ENCODE measurements at places on chromosomes 12 and 14.

DNA sequence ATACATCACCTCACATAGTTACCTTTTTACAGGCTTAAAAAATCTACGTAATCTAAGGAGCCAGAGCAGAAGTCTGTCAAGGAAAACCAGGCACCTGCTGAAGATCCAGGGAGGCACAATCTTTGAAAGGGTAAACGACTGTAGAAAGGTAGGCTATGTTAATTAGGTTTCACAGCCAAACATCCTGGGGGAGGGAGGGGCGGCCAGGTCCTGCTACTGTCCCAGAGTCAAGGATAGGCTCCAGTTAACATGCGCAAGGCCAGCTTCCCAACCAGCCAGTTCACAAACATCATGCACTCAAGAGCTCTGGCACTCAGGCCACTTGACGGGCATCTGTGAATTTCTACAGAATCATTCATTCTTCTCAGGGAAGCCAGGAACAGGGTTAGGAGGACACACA, 22.9 kb downstream of the NIN start:
- no peak for DNase-seq

DNA sequence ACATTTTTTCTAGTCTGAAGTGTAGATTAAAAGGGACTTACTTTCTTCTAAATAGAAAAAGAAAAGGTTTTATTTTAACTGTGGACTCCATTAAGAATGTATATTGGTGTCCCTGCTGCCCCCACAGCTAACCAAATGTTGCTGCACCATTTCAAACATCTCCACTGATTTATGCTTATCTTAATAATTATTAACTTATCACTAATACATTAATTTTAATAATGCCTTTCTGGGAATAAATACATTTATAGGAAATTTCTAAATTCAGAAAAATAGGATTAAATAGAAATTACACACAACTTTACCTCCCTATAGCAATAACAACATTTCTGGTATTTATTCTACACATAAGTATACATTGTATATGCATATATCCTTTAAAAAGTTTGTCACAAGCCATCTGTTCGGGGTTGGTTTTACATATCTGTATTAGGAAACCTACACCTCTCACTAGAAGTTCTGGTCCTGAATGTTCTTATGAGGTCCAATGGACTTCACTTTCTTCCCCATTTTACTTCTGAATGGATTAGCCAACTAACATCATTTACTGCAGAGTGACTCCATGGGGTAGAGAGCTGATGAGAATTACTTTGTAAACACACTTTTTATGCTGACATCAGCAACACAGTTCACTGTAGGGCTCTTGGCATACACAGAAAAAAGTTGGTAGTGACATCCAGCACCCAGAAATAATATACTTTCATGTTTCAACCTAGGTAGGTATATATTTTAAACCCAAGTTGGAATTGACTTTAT, 9.4 kb upstream of the SELPLG start:
- no peak for DNase-seq

- DNase-seq: no peak
Observed at GRCh38 chr14:89011355-89012281, 187.2 kb downstream of the TTC8 start.

DNA sequence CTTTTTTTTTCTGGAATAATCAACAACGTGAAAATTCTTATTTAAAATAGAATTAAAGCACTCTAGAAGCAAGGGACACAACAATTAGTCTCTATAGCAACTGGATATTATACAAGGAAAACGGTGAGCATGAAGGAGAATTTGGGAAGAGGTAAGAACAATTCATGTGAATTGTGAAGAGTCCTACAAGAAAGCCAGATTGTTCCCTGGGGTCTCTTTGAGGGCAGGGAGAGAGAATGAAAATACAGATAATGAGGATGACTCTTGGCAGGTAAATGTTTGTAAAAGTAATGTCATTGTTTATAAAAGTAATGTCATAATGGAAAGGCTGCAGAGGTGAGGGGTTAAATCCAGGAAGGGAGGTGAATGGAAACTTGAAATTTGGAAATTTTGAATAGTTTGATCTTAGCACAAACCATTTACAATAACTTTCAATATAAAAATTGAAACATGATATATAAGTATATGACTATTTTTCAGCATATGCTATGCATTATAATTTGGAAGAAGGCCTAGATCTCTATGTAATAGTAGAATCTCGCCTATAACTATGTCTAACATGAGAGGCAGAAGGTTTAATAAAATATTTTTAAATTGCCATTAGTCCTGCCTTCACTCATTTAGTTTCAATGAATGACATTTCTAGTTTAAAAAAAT, 378.8 kb upstream of the DCN start:
- DNase-seq: no peak

DNA sequence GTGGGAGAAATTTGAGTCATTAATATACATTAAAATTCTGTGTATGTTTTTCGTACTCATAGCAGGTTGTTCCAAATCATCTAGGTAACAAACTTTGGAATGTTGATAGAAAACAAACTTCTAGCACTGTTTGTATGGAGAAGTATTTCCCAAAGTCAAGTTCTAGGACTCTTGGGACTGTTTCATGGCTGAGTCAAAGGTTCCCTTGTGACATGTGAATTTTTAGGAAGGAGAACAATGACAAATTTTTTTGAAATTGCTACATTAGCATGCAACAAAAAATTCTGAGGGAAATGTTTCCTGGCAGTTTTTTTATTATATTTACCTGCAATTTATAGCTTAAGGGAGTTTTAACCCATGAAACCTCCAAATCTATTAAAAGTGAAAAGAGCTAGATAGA, 73.8 kb downstream of the RASSF8 start:
- DNase-seq: no peak

GRCh38 chr12:130787445-130788410, 51.3 kb downstream of the STX2 start:
- no peak for DNase-seq

- DNase-seq: no peak
Observed at GRCh38 chr12:31323391-31324115, 2.4 kb downstream of the SINHCAF start.

DNA sequence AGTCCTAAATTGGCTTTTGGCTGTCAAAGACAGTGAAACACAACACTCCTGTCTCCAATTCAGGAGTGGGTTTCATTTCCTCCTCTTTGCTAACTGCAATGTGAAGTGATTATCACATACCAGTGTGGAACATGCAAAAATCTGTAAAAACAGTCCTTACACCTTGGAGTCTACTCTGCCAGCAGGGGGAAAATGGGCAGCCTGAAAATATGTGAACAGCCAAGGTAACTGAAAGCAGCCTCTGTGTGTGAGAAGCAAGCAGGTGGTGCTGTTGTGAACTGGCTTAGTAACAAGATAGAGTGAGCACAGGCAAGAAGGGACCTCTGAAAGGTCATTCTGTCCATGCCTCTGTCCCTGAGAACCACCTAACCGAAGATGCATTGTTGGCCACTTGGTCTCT, 6.0 kb downstream of the PRMT8 start:
- DNase-seq: no peak

- no peak for DNase-seq
Observed at GRCh38 chr12:42828836-42829235, 239.3 kb upstream of the PRICKLE1 start.

DNA sequence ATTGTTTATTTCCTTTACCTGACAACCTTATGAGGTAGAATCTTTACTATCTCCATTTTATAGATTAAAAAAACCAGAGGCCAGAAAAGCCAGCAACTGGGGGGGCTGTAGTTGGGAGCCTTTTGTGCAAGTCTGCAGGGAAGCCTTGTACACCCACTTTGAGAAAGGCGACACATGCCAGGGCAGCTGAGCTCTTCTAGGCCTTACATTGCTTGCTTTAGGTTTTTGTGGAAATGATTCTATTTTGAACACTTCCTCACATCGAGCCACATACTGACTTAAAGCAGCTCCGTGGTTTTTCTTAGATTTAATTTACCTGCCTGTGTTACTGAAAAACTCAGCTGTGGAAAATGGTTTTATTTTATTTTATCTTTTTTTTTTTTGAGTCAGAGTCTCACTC, 34.6 kb downstream of the EP400 start:
- no peak for DNase-seq

DNA sequence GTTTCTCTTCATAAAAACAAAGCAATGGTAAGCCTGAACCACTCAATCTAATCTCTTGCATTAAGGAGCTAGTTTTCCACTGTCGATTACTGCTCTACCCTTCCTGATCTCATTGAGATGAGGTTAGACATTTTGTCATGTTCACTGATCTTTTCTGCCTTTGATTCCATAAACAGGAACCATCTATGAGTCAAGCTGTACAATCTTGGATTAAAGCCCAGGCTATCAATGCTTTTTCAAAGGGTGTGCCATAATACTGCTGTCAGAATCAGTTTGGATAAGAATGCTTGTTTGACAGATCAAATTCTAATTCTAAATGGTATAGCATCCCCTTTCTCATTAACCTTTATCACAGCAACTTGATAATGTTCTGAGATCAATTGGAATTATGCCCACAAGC, 16.1 kb downstream of the GRIP1 start:
- DNase-seq: peak; percentile 26

GRCh38 chr12:102757154-102757881, 159.7 kb downstream of the PAH start:
- DNase-seq: no peak

- DNase-seq: no peak
Observed at GRCh38 chr12:122840580-122841513, 5.6 kb downstream of the HIP1R start.

GRCh38 chr12:124509300-124509675, 58.1 kb downstream of the NCOR2 start:
- no peak for DNase-seq

- DNase-seq: no peak
Observed at GRCh38 chr12:130608132-130608531, 108.0 kb downstream of the RIMBP2 start.

- no peak for DNase-seq
Observed at GRCh38 chr12:123388177-123388950, 4.4 kb downstream of the KMT5A start.

- no peak for DNase-seq
Observed at GRCh38 chr12:18361433-18361832, 100.1 kb downstream of the PIK3C2G start.

DNA sequence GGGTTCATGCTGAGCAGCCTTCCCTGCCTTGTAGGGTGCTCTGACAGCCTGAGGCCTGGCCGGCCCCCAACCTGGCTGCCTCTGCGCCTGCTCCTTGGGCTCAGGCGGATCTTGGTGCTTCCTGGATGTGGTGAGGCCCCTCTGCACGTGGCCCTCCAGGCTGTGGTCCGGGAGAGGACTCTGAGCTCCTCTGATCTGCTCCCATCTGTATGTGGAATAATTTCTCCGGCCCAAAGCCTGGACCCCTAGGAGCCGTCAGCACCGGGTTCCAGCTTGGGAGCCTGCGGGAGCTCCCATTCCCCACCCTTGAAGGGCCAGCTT, 21.3 kb upstream of the EIF2B2 start:
- no peak for DNase-seq

- DNase-seq: no peak
Observed at GRCh38 chr14:65566820-65567522, 154.4 kb downstream of the FUT8 start.

- DNase-seq: no peak
Observed at GRCh38 chr14:37254411-37254947, 56.7 kb downstream of the MIPOL1 start.

GRCh38 chr14:74962046-74962445, 6.6 kb upstream of the PGF start:
- no peak for DNase-seq

DNA sequence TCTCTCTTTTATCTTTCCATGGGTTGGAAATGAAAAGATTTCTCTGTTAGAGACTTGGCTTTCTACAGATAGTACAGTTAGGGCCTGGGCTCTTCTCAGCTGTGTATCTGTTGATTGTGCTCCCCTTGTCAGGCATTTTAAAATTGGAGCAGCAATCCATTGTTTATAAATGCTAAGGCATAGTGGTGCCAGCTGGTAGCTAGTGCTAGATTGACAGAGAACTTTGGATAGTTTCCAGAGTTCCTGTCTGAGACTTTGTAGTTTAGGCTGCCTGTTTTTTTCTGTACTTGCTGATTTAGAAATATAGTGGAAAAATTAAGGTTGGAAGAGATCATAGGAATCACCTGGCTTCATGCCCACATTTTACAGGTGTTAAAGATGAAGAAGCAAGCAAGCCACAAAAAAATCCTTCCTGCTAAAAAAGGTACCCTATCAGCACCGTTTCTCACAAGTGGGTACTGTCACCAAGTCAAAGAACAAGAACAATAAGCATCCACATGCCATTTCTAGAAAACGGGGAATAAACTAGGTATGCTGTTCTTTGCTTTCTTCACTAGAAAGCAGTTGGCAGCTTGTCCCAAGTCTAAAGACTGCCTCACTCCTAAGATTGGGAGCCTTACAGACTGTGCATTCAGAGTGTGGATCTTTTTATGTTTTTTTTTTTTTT, 6.2 kb downstream of the TTLL5 start:
- DNase-seq: no peak

DNA sequence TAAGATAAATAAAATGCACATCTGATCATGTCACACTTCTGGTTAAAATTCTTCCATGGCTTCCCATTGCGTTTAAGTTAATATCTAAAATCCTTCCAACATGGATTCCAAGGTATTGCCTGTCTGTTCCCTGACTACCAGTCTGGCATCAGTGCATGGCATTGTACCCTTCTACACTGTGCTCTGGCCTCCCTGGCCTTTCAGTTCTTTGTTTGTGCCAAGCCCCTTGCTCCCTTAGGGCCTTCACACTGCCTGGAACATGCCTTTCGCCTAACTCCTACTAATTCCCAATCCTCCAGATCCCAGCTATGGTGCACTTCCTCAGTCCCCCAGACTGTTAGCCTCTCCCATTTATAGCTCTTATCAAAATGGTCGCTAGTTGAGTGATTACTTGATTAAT, 6.3 kb downstream of the CIPC start:
- DNase-seq: no peak

DNA sequence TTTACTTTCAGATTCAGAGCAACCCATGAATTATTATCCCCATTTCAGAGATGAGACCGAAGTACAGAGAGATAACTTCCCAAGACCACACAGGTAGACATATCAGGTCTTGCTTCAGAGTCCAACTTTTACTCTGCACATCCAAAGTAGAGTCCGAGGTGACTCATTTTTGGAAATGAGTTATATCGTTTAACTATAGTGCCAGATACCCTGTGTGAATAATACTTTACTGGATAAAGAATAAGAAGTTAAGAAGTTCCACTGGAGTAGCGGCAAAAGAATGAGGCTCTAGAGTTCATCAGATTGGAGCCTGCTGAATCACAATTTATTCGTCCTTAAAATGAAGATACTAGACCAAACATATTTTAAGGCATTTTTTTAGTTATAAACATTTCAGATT, 124.7 kb downstream of the EPS8 start:
- DNase-seq: no peak

GRCh38 chr12:55780685-55781084, 36.8 kb downstream of the SARNP start:
- no peak for DNase-seq

- DNase-seq: no peak
Observed at GRCh38 chr14:93775744-93776143, 12.5 kb downstream of the PRIMA1 start.

- DNase-seq: no peak
Observed at GRCh38 chr12:121610239-121611149, 15.8 kb upstream of the ORAI1 start.

DNA sequence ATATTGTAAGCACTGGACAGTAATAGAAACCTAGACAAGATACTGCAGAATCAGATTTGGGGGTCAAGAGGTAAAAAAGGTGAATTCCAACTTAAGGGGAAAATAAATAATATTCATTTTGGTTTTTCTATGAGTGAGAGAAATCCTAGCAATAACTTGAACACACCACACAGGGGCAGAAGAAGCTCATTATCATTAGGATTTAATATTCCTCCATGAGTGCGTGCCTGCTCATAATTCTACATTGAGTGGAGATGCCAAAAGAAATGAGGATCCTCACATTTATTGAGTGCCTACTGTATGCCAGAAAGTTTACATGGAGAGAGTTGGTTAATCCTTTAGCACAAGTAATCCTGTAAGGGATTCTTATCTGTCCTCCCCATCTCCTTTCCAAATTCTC, 40.5 kb upstream of the C14orf132 start:
- DNase-seq: no peak

Measured in pulmonary artery endothelial cell (primary cell).